ENCODE measurements at places on chromosomes 1 and 21. TPM values are rescaled to one million over a fixed set of nuclear protein-coding genes. Genes with fewer than 3 reads are reported as not detected.

DNA sequence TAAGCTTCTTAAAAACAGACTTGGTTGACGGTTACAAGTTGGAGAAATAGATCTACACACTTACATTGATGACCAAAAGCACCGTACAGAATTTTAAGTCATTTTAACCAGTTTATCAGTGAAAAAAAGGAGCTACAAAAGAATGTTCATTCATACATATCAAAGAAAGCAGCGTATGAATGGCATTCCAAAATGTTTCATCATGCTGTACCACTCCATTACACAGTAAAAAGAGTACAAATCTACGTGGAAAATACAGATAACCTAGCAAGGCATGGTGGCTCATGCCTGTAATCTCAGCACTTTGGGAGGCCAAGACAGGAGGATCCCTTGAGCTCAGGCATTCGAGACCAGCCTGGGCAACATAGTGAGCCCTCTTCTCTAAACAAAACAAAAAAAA, 40.3 kb downstream of the ZZZ3 start:
- DNase-seq: no peak

GRCh38 chr1:55164906-55165305, 50.3 kb downstream of the USP24 start:
- DNase-seq: no peak

EPHA2 gene
- total RNA-seq: 9.6 TPM

EDN2 gene
- 0.47 TPM for total RNA-seq

AADACL4 gene
- total RNA-seq: not detected

All from left ventricle myocardium inferior (tissue), 1 donor.